Stimulated activated CD8-positive, alpha-beta memory T cell treated with anti-CD3 and anti-CD28 coated beads, Interleukin-15, amount 100 ng/mL, for 1 hour (primary cell): ENCODE measurements at places on chromosomes 11 and 22.

DNA sequence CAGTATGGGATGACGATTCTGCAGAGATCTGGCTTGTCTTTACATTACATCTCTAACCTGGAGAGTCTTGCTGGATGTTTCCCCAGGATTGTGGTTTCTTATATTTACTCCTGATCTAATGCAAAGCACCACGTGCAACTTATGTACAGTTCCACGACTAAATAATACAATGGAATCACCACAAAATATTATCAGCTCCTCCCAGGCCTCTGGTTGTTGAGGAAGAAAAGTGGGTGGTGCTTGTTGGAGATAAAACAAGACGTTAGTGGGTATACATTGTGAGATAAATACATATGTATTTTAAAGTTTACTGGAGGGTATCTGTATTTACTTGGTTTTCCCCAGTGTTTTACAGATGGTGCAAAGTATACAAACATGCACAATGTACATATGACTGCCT lies 569.7 kb downstream of the NTM start:
- DNase-seq = no peak

DNA sequence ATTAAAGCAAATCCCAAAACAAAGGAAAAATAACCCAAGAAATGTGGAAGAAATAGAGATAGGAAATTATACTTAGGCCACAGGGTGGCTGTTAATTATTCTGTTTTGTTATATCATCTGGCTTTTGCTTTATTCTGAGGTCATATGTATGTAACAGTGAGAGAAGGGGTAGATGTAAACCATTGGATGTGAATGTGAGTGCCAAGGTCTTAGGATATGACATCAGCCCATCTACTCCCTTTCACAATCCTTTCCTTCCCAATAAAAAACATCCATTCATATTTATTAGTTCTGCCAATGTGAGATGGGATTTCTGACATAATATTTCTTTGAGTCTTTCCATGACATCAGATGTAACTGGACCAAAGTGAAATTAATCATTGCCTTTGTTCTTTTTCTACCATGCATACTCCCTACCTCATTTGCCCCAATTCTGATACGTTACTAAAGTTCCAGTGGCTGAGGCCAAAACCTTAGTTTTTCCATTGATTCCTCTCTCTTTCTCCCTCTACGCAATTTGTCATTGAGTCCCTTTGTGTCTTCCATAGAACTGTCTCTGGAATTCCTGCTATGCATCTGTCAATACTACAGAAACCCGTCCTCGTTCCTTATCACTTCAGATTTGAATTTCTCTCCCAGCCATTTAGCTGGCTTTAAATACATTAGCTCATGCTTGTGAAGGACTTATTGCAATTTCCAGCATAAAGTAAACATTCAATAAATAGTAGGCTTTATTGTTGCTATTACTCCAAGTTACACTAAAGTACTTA lies 170.3 kb downstream of the ARHGAP42 start:
- no peak for DNase-seq

DNA sequence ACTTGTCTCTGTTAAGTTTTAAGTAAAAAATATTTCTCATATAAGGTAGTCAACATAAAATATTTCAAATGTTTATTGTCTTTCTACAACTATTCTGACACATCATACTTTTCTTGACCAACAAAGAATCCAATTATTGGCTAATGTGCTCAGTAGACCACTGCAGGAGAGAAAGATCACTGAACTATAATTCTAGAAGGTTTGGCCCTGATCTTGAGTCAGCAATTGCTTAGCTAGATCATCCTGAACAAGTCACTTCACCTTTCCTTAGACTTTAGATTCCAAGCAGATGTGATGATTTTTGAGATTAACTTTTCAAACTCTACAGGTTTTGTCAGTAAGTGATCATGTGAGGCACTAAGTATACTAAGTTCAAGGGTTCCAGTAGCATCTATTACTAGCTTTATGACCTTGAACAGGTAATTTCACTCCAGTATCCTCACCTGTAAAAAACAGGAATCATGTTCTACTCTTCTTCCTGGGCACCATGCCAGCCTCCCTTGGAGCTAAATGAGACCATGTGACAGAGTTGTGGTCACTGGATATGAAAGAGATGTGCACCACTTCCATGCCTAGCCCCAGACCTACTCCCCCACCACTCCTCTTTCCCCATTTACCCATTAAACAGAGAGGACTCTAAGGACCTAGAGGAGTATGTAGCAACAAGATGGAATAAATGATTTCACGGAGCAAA lies 17.3 kb downstream of the PGM2L1 start:
- DNase-seq = no peak

DNA sequence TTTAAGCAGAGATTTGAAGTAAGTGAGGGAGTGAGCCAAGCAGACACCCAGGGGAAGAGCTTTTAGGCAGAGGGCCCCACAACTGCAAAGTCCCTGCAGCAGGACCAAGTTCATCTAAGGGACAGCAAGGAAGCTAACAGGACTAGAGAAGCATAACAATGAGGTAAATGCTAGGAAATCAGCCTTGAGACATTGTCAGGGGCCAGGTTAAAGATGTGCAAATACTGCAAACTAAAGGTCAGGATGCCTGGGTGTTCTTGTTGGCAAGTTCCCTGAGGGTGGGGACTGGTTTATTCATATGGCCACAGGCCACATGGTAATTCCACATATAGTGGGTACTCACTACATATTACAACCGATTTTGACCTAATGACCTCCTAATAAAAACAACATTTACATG lies 399.2 kb upstream of the NARS2 start:
- no peak for DNase-seq

DNA sequence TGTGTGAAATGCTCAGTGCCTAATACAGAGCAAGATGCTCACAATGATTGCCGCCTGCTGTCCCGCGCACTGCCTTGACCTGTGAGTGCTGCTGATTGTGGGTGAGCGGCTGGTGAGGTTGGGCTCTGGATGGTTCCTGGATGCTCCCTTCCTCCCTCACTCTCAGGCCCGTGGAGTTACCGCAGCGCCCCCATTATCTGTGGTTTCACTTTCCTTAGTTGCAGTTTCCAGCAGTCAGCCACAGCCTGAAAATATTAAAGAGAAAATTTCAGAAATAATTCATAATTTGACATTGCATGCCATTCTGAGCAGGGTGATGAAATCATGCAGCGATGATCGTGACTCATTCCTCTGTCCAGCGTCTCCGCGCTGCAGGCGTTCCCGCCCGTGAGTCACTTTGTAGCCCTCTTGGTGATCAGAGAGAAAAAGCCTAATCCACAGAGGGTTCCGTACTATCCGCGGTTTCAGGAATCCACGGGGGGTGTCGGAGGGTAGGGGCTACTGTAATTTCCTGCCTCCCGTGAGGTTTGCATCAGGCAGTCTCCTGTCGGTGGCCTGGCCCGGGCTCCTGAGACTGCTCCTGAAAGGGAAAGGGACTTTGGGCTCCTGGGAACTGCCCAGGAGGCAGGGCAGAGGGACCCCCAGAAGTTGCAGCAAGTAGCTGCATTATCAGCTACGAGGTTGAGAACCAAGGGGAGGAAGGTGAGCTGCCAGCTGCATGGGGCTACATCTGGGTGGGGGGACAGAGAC lies 10.6 kb downstream of the RPL3 start:
- DNase-seq = no peak

DNA sequence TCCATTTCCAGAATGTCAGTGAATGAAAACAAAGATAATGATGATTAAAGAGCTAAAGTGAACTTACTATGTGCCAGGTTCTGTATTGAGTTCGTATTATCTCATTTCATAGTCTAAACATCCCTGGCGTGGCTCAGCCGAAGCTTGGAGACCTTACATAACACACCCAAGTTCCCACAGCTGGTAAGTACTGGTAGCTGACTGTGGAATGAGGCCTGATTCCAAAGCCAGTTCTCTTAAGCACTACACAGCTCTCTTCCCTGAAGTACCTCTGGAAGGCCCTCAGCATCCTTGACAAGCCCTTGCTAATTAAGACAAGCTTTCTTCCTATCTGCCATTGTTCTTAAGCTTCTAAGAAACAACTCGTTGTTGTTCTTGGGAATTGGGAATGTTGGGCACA lies 28.6 kb upstream of the NCAM1 start:
- no peak for DNase-seq

DNA sequence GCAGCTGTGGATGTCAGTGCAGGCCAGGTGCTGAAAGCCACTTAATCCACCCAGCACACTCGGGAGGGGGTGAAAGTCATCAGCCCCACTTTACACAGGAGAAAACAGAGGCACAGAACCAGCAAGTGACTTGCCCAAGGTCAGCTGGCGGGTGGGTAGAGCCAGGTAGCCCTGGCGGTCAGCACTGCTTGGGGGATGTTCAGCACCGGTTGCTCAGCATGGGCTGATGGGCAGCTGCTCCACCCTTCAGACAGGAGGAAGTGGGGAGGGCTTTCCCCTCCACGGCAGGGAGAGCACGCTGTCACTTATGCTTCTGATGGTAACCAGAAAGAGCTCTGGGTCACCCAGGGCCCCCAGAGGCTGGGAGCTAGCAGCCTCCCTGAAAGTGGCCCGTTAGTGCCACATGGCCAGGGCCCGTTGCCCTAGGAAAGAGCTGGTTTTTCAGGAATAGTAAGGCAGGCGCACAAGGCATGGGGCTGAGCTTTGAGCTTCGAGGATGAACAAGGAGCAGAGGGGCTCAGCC lies 417.9 kb downstream of the CTTN start:
- no peak for DNase-seq

DNA sequence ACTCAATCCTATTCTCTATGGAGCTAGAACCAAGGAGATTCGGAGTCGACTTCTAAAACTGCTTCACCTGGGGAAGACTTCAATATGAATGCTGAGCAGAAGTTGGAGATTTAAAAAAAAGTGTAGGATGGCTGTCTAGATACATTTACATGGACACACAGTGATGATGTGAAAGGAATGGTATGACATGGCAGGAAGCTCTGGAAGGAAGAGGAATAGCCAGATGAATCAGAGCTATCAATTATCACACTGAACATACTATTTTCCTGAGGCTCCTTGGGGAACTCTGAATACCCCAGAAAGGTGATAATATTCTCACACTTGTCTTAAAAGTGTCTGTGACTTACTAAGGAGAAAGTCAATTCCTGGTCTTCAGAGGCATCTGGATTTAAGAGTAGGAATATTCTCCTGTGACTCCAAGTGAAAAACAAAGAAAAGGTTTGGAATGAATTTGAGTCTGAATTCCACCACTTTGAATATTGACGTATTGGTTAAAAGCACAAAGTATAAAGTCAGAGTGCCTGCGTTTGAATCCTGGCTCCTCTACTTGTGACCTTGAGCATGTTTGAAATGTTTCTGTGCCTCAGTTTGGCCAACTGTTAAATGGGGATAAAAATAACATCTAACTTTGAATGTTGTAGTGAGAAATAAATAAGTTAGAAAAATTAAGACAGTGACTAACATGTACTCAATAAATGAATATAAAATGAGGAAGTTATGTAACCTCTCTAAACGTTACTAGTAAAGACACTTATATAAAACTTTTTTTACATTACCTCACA lies 1.3 kb downstream of the OR52D1 start:
- DNase-seq = no peak

GRCh38 chr11:118892514-118892913 lies 8.8 kb downstream of the CXCR5 start:
- no peak for DNase-seq
